ENCODE measurements at places on chromosomes 7 and 10.

DNA sequence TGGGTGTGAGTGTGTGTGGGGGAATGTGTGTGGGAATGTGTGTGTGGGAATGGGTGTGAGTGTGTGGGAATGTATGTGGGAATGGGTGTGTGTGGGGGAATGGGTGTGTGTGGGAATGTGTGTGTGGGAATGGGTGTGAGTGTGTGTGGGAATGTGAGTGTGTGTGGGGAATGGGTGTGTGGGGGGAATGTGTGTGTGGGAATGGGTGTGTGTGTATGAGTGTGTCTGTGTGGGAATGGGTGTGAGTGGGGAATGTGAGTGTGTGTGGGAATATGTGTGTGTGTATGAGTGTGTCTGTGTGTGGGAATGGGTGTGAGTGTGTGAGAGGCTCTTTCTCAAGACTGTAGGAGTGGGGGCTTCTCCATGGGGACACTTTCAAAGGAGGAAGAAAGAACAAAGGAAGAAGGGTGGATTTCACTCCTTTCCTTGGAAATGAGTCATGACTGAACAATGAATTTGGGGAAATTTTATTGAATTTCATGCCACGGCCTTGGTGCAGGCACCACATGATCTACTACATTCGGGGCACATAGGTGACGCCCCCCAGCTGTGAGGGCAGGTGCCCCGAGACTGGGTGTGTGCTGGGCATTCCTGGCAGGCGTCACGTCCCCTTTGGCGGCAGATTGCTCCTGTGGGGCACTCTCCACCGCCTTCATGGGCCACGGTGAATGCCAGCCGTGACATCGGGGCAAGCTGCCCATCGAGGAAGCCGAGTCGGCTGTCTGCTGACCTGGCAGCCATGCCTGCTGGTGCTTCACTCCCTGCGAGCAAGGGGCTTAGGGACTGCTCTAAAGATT lies 88.8 kb upstream of the INSIG1 start:
- DNase-seq = no peak

- no peak for DNase-seq
These were observed 19.1 kb upstream of the ARMS2 start for GRCh38 chr10:122435212-122435827.

DNA sequence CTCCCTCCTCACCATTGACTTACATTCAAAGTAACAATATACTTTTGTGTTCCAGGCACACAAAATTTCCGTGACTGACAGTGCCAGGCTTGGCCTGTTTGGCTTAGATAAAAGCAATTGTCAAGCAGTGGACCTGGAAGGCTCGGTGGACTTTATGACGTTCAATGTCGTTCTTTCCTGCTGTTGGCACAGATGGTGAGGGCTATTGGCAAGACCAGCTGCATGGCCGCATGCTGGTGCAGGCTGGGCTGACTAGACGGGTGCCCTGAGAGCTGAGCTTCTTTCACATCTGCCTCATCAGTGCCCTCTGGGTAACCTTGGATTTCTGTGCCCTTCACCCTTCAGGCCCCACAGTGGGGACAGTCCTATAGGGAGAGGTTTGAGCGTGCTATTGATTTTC lies 45.2 kb downstream of the WIPF3 start:
- DNase-seq = no peak

- DNase-seq = no peak
These were observed 30.5 kb upstream of the MNX1 start for GRCh38 chr7:157041004-157041403.

GRCh38 chr7:50409856-50410745 lies 40.0 kb downstream of the FIGNL1 start:
- no peak for DNase-seq

GRCh38 chr10:123997013-123997412 lies 96.4 kb downstream of the CHST15 start:
- DNase-seq = no peak

DNA sequence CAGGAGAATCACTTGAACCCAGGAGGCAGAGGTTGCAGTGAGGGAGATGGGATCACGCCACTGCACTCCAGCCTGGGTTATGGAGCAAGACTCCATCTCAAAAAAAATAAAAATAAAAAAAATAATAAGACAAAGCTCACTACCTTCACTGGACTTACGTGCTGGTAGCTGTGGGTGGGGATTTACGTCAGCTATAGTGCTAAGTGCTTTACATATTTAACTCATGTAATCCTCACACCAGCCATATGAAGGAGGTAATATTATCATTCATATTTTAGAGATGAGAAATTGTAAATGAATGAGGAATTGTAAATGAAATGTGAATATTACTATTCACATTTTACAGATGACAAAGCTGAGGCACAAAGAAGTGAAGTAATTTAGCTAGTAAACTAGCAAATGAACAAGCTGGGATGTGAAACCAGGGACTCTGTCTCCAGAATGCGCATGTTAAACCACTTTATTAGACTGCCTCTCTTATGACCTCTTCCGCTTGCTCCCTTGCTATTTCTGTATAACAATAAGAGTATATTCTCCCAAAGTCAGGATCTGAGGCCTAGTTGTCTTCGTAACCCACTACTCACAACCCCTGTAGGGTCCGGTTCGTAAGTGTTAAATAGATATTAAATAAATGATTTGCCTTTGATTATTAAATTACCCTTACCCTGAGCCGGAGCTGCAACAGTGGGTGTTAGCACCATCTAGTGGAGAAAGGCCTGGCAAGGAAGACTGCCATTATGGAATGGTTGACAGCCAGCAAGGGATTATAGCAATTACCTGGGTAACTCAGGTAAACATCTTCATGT lies 70.2 kb downstream of the HTR7 start:
- no peak for DNase-seq

DNA sequence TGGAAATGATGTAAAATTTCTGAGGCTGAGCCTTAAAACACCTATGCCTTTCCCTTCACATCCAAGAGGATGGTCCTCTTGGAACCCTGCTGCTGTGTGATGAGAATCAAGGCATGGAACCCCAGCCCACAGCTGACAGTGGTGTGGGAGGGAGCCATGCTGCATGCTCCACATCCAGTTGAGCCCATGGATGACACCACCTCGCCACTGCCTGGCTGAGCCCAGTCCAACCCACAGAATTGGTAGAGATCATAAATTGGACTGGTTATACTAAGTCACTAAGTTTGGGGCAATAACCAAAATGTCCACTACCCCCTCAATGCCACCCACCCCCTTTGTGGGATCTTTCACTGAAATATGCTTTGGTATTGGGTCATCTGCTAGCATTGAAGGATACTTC lies 45.9 kb upstream of the C10orf90 start:
- DNase-seq = no peak

DNA sequence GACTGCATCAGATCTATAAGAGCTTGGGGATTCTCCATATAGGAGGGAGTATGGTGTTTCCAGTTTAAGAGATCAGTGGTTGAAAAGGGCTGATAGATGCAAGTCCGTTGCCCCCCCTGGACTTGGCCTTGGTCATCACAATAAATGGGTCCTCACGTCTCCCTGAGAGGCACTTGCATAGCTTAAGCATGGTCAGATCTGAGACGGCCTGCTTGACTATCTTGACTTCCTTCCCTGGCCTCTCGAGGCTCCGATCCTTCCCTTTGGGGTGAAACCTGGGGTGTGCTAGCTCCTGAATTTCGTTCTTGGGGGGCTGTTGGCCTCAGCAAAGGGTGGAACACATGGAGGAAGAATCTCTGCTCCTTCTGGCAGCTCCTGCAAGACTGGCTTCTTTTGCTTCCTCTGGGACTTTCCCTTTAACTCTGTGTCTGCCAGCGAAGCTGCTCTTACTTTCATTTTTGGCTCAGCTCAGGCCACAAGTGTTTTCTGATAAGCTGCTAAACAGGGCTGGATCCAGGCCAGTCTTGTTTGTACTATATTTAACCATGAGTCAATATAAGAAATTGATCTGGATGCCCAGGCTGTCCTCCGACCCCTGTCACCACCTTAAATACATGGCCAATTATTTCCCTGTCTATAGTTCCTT lies 11.2 kb upstream of the ZNF485 start:
- DNase-seq = no peak

- no peak for DNase-seq
These were observed 857 bp downstream of the INTS15 start for GRCh38 chr7:6590645-6591110.

DNA sequence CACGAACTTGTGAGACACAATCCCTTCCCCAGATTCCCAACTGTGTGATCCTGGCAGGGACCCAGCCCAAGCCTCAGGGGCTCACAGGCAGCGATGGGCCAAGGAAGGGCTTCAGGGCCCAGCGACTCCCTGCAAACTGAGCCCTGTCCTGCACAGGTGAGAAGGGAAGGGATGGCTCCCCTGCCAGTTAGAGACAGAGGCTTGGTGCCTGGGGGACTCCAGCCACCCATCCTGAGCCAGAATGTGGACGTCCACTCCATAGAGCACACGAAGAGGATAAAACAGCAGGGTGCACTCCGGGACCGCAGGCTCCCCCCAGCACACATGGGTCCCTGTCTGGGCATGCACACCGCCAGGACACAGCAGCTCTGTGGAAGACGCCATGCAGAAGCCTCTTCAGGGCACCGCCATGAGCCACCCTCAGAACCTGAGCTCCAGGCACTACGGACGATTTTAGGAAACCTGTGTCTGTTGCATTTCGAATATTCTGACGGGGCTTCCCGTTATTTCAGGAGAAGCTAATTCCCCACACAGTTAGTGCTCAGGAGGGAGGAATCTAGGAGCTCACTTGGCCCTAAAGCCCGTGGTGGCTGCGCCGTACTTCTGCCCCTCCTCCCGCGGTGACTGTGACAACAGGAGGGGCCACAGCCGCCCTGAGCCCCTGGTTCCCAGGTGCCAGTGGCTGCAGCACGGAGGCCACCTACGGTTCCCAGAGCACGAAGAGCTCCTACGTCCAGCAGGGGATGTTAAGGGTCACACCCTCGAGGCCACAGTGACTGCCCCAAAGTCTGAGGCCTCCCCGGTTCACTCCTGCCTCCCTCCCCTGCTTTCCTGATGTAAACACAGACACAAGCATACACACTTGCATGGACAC lies 326.0 kb downstream of the PTPRN2 start:
- no peak for DNase-seq

- DNase-seq = no peak
These were observed 82.1 kb downstream of the C1GALT1 start for GRCh38 chr7:7264306-7265040.

GRCh38 chr10:58318346-58318745 lies 16.5 kb upstream of the UBE2D1 start:
- no peak for DNase-seq

- no peak for DNase-seq
These were observed 213.4 kb downstream of the TAX1BP1 start for GRCh38 chr7:27953361-27953760.

DNA sequence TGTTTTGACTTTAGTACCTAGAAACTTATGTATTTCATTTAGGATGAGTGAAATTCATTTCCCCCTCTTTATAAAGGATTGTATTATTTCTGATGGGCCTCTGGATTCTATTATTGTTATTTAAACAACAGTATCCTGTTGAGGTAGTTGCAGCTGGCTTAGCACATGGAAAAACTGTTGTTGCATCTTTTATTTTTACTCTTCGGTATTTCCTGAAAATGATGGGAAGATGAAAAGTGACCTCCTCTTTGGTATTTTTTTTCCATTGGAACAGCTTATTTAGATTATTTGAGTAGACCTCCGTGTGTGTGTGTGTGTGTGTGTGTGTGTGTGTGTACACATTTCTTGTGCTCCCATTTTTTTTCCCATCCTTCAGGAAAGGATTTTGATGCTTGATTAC lies 129.8 kb downstream of the PRKG1 start:
- DNase-seq = no peak

GRCh38 chr7:140640727-140641523 lies at the start of gene DENND2A:
Gene DENND2A, minus strand, starts transcription at chr7:140640813. Its CDS starts 38,416 bp downstream, at chr7:140602397.
- DNase-seq = peak; percentile 46

DNA sequence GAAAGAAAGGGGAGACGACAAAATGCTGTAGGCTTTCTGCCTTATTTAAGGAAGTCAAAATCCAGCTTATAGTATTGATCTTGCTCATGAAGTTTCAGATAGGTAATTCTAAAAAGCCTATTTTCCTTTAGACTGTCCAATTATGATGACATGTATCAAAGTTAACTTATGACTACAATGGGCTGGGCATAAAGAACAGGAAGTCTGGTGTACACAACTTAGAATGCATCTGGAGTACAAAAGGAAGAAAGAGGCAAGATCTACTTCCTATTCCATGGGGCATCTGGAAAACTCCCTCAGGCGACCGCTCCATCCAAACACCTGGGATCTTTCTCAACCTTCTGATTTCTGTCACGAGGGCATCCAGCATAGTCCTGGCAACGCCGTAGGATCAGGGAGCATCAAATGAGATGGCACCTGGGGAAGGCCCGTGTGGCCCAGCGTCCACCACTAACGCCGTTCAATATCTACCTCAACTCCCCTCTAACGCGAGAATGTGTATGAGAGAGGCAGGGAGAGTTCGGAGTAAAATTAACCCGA lies 512 bp downstream of the FAM24B start:
- DNase-seq = peak; percentile 15

DNA sequence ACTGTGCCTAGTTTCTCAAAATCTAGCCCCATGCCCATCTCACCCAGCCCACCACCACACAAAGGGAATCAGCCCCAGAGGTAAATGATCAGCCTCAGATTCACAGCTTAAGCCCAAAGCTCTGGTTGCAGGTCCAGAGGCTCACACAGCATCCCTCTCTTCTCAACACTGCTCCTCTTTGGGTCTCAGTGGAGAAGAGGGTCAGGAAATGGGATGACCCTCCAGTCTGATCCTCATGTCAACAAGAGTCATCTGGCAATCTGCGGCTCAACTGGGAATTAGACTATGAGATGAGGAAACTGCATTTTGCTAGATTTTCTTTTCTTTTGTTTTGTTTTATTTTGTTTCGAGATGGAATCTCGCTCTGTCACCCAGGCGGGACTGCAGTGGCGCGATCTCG lies 126.2 kb upstream of the PDLIM1 start:
- no peak for DNase-seq

GRCh38 chr10:30364345-30365268 lies 15.5 kb upstream of the MTPAP start:
- no peak for DNase-seq

DNA sequence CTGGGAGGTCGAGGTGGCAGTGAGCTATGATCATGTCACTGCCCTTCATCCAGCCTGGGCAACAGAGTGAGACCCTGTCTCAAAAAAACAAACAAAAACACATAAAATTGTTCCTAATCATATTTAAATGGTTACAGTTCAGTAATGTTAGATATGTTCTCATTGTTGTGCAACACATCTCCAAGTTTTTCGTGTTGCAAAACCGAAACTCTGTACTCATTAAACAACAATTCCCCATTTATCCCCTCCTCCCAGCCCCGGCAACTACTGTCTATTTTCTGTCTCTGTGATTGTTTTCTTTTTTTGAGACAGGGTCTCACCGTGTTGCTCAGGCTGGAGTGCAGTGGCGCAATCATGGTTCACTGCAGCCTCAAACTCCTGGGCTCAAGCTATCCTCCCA lies 16.1 kb upstream of the PRXL2A start:
- DNase-seq = no peak

DNA sequence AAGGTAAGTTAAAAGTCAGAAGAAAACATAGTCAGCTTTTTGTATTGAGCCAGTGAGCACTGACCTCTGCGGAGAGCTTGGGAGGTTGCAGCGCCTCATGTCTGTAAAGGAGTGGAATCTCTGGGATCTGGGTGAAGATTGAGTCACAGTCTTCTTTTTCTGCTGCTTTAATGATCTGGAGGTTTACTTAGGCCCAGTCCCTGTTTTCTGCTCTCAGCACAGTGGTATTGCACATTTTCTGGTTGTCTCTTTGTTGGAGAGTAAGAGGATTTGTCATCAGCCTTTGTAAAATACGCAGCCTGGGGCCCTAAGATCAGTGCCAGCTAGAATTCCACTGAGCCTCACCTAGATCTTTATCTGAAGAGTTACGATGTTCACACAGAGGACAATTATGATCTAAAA lies 58.3 kb upstream of the GJD4 start:
- DNase-seq = no peak

GRCh38 chr7:123616223-123616622 lies 14.6 kb downstream of the ASB15 start:
- DNase-seq = no peak

GRCh38 chr7:55152516-55152915 lies 133.7 kb downstream of the EGFR start:
- no peak for DNase-seq

Measured in NCI-H187 (cell line).